Stimulated activated CD4-positive, alpha-beta T cell treated with anti-CD3 and anti-CD28 coated beads, TNF-alpha, amount 100 ng/mL, for 1 hour (primary cell): ENCODE measurements at places on chromosomes 3 and 15.

DNA sequence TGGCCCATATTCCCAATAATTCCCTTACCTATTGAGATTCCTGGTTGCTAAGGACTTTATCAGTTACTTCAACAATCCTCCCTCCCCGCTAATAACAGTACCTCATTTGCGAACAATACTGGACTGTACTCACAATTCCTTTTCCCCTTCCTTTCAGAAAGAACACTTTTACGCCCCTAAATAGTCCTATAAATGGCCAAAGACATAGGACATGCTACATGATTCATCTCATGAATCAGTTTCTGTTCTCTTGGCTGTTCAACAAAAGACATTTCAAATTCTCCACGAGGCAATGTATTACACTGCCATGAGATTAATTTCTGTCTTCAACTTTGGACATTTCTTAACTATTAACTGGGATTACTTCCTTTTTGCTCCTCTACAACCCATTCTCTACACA lies 264.4 kb downstream of the TIGIT start:
- no peak for DNase-seq

DNA sequence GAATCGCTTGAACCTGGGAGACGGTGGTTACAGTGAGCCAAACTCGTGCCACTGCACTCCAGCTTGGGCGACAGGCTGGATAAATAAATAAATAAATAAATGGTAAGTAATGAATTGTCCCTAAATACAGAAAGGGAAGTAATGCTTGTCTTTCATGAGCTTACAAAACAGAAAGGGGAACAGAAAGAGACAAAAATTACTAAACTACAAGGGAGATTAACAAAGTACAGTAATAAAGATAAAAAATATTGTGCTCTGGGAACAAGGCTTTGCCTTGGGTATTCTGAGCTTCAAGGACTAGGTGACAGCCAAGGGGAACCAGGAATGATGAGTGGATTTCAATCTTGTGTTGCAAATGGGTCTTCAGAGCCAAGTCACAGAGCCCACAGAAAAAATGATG lies 9.2 kb upstream of the HLTF start:
- no peak for DNase-seq

- no peak for DNase-seq
These were observed 15.5 kb upstream of the ACAP2 start for GRCh38 chr3:195458316-195458717.

DNA sequence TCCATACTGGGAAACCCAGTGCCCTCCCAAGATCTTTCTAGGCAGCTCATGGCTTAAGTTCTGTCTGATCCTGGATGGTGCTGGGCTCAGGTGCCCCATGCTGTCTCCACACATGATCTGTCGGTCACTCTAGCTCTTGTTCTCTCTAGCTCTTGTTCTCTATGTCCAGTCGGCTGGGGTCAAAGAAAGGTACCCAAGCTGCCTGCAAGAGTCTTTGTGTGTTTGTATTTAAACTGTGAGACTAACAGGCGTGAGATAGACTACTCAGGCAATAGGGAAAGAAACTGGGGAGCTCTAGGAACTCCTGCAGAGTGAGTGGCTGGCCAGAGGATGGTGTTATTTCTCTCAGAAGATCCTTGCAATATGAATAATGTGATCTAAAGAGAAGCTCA lies 40.2 kb downstream of the GPR156 start:
- DNase-seq: no peak

DNA sequence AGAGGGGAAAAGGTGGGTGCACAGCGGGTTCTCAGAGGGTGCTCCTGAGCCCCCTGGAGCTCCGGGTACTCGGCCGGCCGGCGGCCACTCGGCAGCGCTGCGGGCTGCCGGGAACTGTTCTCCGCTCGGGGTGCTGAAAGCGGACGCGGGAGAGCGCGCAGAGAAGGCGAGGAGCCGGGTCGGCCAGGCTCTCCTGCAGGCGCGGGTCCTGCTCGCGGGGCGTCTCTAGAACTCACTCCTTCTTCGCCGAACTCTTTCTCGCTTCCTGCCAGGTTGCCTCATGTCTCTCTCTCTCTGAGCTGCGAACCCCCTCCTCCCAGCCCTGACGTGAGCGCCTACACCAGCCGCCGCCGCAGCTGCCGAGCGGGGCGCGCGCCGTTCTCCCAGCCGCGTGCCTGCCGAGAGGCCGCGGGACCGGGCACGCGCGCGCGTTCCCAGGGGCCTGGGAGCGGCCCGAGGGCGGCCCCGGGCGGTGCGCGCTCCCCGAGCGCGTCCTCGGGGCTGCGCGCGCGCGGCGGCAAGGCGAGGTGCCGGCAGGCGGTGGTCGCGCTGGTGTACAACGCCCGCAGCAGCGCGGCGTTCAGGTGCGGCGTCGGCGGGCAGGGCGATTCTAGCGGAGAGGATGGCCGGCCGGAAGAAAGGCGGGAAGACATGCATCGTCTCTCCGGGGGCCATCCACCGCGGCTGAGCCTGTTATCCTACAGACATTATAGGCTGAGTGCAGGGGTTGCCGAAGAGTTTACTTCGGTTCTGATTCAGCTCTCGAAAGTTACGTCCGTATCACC lies at the start of gene PEX5L:
PEX5L (minus strand) TSS at position 267 of the 785 bp plus-strand sequence. CDS start 338 bp downstream, outside the sequence.
- DNase-seq: no peak
